MCF 10A (cell line): ENCODE measurements at places on chromosomes 4 and X. TPM values are rescaled to one million over a fixed set of nuclear protein-coding genes. Genes with fewer than 3 reads are reported as not detected.

Gene SLC10A3
- total RNA-seq: 17.9 and 21.2 TPM in 2 replicates

DNA sequence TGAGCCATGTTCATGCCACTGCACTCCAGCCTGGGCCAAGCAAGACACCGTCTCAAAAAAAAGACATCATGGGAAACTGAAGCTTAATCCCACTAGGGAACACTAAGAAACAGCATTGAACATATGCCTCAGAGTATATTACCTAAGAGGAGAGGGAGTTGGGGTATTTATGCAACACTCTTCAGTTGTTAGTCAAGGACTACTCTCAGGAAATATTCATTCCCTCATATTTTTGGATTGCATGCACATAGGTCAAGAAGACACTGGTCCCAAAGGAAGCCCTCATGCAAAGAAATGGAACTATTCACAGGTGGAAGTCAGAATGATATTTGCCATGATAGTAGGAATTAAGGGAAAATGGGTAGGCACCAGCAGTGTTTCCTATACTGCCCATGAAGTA is 22.8 kb upstream of the PAPSS1 start:
- peaks cover 1% of the 10 kb centered on the region for H3K27me3 ChIP-seq
- H3K27ac ChIP-seq: no peak overlapping the region
- H3K4me1 ChIP-seq: no peaks in the 10 kb centered on the region
- H3K36me3 ChIP-seq: no peaks in the 10 kb centered on the region
- no peak overlapping the region for H3K4me3 ChIP-seq
- no peak for DNase-seq

Gene RASL11B
- total RNA-seq: 1.7 and 2.6 TPM in 2 replicates

- H3K27ac ChIP-seq: no peak overlapping the region
- no peaks in the 10 kb centered on the region for H3K36me3 ChIP-seq
- no peaks in the 10 kb centered on the region for H3K27me3 ChIP-seq
Observed at GRCh38 chrX:79161655-79162054, 17.2 kb downstream of the GPR174 start.

Gene MND1
- total RNA-seq: 4.8 and 9.7 TPM in 2 replicates

Gene CXCL6
- not detected in 2 replicates for total RNA-seq

Gene BMX
- not detected in 2 replicates for total RNA-seq

- H3K27ac ChIP-seq: no peak overlapping the region
- H3K27me3 ChIP-seq: no peaks in the 10 kb centered on the region
- no peak for DNase-seq
- H3K4me3 ChIP-seq: no peak overlapping the region
Observed at GRCh38 chrX:18748499-18748898, 41.1 kb downstream of the PPEF1 start.

GRCh38 chr4:44194365-44194764 is 254.2 kb downstream of the KCTD8 start:
- H3K36me3 ChIP-seq: peaks cover 6% of the 10 kb centered on the region
- peaks cover 5% of the 10 kb centered on the region for H3K4me1 ChIP-seq
- H3K27ac ChIP-seq: no peak overlapping the region
- H3K27me3 ChIP-seq: no peaks in the 10 kb centered on the region
- DNase-seq: no peak
- no peak overlapping the region for H3K4me3 ChIP-seq

GRCh38 chr4:123503698-123504363 is 107.2 kb downstream of the SPRY1 start:
- no peaks in the 10 kb centered on the region for H3K27me3 ChIP-seq
- H3K4me3 ChIP-seq: no peak overlapping the region
- no peak for DNase-seq
- no peaks in the 10 kb centered on the region for H3K36me3 ChIP-seq
- H3K27ac ChIP-seq: no peak overlapping the region
- H3K4me1 ChIP-seq: no peaks in the 10 kb centered on the region

DNA sequence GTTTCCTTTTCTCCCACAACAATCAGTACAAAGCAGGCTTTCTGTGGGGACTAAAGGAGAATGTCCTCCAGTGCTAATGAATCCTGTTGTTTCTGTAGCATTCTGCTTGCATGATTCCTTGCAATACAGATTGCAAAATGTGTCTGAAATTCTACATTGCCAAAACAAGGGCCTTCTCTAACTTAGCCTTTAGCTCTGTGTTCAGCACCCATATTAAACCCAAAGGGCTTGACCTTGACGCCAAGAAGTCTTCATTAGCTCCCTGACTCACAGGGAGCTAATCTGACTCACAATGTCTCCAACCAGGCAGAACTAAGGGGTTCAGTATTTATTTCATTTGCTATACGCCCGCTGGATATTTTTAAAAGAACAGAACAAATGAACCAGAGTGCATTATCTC is 241.4 kb upstream of the CLNK start:
- H3K4me1 ChIP-seq: no peaks in the 10 kb centered on the region
- H3K27ac ChIP-seq: no peak overlapping the region
- peak; percentile 69 for DNase-seq
- H3K27me3 ChIP-seq: no peaks in the 10 kb centered on the region

GRCh38 chrX:153900831-153901752 is 3.4 kb upstream of the AVPR2 start:
- peak; percentile 76 for DNase-seq
- peak overlapping the region; percentile 35 for H3K4me3 ChIP-seq
- peaks cover 58% of the 10 kb centered on the region for H3K27me3 ChIP-seq
- H3K4me1 ChIP-seq: peaks cover 12% of the 10 kb centered on the region
- no peaks in the 10 kb centered on the region for H3K36me3 ChIP-seq

GRCh38 chr4:33063241-33063640 is 2343.1 kb downstream of the PCDH7 start:
- H3K4me3 ChIP-seq: no peak overlapping the region
- H3K4me1 ChIP-seq: no peaks in the 10 kb centered on the region
- peak overlapping the region; percentile 0 for H3K27ac ChIP-seq
- no peaks in the 10 kb centered on the region for H3K36me3 ChIP-seq
- no peak for DNase-seq

- no peaks in the 10 kb centered on the region for H3K36me3 ChIP-seq
- DNase-seq: peak; percentile 87
Observed at GRCh38 chr4:83569987-83570386, 34.1 kb downstream of the GPAT3 start.

Gene CYSLTR1
- total RNA-seq: 0.16 TPM in 1 of 2 replicates, not detected in the other

Gene GAGE12E
- total RNA-seq: not detected in 2 replicates

DNA sequence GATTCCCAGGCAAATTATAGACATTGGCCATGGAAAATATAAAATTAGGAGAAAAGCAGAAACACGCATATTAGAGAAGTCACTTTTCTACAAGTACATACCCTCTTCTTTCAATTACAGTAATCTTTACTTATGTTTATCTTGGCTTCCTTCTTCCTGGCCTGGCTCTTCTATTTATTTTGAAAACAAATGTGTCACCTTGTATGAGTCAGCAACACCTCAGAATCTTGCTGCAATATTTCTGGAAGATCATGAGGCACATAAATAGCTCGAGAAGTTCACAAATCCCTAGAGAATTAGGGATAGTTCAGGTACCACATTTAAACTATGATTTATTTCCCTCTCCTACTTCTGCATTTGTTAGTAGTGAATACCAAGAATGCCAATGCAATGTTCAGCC is 124.6 kb downstream of the ANOS1 start:
- peaks cover 12% of the 10 kb centered on the region for H3K4me1 ChIP-seq
- DNase-seq: peak; percentile 79
- H3K27me3 ChIP-seq: no peaks in the 10 kb centered on the region
- no peaks in the 10 kb centered on the region for H3K36me3 ChIP-seq

DNA sequence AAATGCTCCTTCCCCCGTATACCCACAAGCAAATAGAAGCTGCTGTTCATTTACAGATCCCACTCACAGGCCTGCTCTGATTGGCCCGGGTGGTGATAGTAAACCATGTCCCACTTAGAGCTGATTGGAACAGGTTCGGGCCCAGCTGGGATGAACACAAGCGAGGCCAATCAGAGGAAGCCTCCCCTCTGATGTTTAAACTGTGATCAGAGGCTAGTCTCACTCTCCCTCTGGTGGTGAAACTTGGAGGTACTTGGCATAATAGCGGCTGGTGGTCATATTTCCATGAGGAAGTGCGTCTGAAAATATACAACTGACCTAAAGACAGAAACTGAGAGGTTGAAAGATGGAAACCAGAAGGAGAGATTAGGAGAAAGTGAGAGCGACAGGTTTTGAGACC is 51.5 kb upstream of the TRPC3 start:
- no peaks in the 10 kb centered on the region for H3K4me1 ChIP-seq
- DNase-seq: peak; percentile 49
- H3K27ac ChIP-seq: no peak overlapping the region
- no peak overlapping the region for H3K4me3 ChIP-seq
- H3K27me3 ChIP-seq: no peaks in the 10 kb centered on the region

DNA sequence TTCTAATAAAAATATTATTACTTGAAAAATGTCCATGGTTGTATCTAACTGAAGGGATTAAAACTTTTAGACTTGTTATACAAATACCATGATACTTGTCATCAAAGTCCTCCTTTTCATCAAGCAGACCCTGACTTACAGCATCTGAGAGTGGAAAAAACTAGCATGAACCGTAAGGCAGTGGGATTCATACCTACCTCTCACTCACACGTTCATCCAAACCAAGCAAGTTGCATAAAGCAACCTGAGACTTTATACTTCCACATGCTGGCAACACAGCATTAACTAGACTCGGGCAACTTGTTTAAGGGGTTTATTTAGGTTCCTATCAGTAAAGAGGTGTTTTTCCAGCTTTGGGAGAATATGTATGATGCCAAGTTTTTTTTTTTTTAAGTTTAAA is 22.6 kb upstream of the TLR7 start:
- peaks cover 61% of the 10 kb centered on the region for H3K27me3 ChIP-seq
- H3K4me1 ChIP-seq: no peaks in the 10 kb centered on the region

Gene DGKK
- not detected in 2 replicates for total RNA-seq

Gene KCND1
- 0.86 and 1.8 TPM in 2 replicates for total RNA-seq

Gene USP17L29
- not detected in 2 replicates for total RNA-seq

Gene BEX5
- total RNA-seq: not detected in 2 replicates

DNA sequence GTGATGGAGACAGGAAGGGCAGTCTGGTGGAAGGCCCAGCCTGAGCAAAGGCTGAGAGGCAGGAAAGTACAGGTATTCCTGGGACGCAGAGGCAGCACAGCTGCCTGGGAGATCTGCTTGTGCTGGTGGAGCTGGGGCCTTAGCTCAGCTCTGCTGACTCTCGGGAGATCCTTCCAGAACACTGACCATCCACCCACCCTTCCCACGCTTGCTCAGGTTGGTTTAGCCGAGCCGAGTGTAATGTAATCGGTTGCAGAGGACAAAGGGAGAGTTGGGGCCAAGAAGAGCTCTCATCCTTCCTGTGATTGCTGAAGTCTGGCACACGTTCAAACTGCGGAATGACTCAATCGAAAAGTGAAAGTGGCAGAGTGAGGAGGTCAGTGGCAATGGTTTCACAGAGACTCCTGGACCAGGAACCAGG is 43.1 kb upstream of the GPR78 start:
- H3K27ac ChIP-seq: no peak overlapping the region
- H3K4me3 ChIP-seq: no peak overlapping the region
- peaks cover 33% of the 10 kb centered on the region for H3K4me1 ChIP-seq
- peak; percentile 99 for DNase-seq

DNA sequence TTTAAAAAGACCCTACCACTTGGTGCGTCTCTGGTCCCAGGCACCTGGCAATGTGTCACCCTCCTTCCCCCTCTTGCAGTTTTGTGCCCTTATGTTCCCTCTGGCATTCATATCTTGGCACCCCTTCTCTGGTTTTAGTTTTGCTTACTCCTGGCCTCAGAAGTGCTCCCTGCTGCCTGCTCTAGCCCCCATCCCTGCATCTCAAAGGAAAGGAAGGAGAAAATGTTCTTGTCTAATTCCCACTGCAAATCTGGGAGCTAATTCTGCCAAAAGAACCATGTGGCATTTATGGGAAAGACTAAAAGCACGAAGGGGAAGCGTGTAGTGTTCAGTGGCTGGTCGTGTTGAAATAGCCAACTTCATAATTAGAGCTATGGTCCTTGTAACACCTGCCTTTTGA is 340.1 kb upstream of the RPS6KA3 start:
- no peak overlapping the region for H3K4me3 ChIP-seq
- H3K4me1 ChIP-seq: no peaks in the 10 kb centered on the region
- no peaks in the 10 kb centered on the region for H3K36me3 ChIP-seq
- no peaks in the 10 kb centered on the region for H3K27me3 ChIP-seq
- H3K27ac ChIP-seq: no peak overlapping the region
- no peak for DNase-seq

GRCh38 chr4:176945334-176945733 is 152.6 kb upstream of the VEGFC start:
- H3K4me3 ChIP-seq: no peak overlapping the region
- no peaks in the 10 kb centered on the region for H3K4me1 ChIP-seq
- no peaks in the 10 kb centered on the region for H3K36me3 ChIP-seq
- no peak for DNase-seq

DNA sequence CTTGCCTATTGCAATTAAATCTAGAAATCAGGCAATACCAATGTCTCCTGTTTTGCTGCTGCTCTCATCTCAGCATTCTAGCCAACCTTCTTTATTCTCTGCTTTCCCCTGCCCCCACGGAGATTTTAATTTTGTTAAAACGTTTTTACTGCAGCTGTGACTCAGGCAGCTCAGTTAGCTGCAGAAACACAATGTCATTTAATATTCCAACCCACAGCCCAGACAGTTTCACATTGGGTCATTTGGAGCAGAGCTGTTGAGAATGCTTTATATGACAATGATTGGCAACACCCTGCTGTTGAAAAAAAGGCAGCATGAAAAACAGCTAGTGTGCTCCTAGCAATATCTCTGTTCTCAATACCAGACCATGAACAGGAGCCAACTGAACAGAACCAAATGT is 12.6 kb upstream of the SLC10A4 start:
- no peaks in the 10 kb centered on the region for H3K4me1 ChIP-seq
- H3K27ac ChIP-seq: no peak overlapping the region
- no peaks in the 10 kb centered on the region for H3K27me3 ChIP-seq
- no peaks in the 10 kb centered on the region for H3K36me3 ChIP-seq

Gene DAPP1
- total RNA-seq: 17.6 and 24.7 TPM in 2 replicates

GRCh38 chr4:140004549-140004895 is 149.5 kb downstream of the MAML3 start:
- H3K27me3 ChIP-seq: no peaks in the 10 kb centered on the region
- H3K4me1 ChIP-seq: no peaks in the 10 kb centered on the region
- H3K36me3 ChIP-seq: no peaks in the 10 kb centered on the region
- no peak for DNase-seq
- H3K27ac ChIP-seq: no peak overlapping the region
- no peak overlapping the region for H3K4me3 ChIP-seq

- no peaks in the 10 kb centered on the region for H3K4me1 ChIP-seq
- H3K4me3 ChIP-seq: no peak overlapping the region
- no peak overlapping the region for H3K27ac ChIP-seq
- peaks cover 5% of the 10 kb centered on the region for H3K36me3 ChIP-seq
Observed at GRCh38 chrX:15483891-15484290, 9.2 kb downstream of the PIR start.

- H3K27ac ChIP-seq: peak overlapping the region; percentile 6
- H3K4me1 ChIP-seq: peaks cover 26% of the 10 kb centered on the region
- H3K4me3 ChIP-seq: no peak overlapping the region
- DNase-seq: peak; percentile 16
Observed at GRCh38 chrX:134006484-134007161, 21.2 kb upstream of the GPC3 start.

Gene ZNF185
- total RNA-seq: 14.2 and 17.8 TPM in 2 replicates

Gene WAS
- 0.37 and 0.96 TPM in 2 replicates for total RNA-seq

Gene EREG
- total RNA-seq: 28.3 and 34.0 TPM in 2 replicates

GRCh38 chrX:39450234-39450977 is 647.4 kb downstream of the BCOR start:
- peaks cover 71% of the 10 kb centered on the region for H3K27me3 ChIP-seq
- no peak overlapping the region for H3K27ac ChIP-seq
- no peak overlapping the region for H3K4me3 ChIP-seq
- no peaks in the 10 kb centered on the region for H3K36me3 ChIP-seq
